ENCODE measurements at places on chromosomes 3 and 15. TPM values are rescaled to one million over a fixed set of nuclear protein-coding genes. Genes with fewer than 3 reads are reported as not detected.

Gene AP4E1
- total RNA-seq: 11.3 TPM

Gene NRG4
- 2.2 TPM for total RNA-seq

GRCh38 chr3:177251755-177252154, 54.5 kb upstream of the TBL1XR1 start:
- no peaks in the 10 kb centered on the region for H3K27me3 ChIP-seq
- no peaks in the 10 kb centered on the region for H3K4me1 ChIP-seq
- H3K36me3 ChIP-seq: no peaks in the 10 kb centered on the region

Gene TEX55
- not detected for total RNA-seq

DNA sequence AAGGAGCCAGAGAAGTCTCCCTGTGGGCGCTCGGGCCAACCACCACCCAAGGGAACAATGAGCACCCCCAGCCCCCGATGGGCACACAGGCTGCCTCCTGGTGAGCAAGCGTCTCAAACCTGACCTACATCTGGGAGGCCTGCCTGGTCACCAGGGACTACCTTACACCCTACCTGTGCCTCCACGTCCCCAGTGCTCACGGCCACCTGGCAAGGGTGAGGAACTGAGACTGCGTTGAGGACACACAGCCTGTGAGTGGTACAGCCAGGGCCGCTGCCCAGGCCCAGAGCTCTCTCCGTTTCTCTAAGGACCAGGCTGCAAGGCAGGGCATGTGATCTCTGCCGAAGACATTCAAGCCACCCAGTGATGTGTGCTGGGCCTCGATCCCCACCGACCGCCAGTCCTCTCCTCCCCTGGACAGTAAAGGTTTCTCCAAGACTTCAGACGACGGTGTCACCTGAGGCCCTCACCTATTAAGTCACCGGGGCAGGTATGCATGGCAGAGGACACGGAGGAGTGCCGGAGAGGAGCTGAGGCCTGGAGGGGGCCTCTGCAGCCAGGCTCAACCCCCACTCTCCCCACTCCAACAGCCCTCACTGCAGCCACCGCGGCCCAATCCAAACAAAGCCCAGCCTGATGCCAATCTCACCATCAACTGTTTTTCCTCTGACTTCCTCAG, 2.8 kb downstream of the GOLGA8A start:
- peaks cover 15% of the 10 kb centered on the region for H3K4me1 ChIP-seq
- H3K27ac ChIP-seq: no peak overlapping the region
- H3K4me3 ChIP-seq: no peak overlapping the region
- no peaks in the 10 kb centered on the region for H3K36me3 ChIP-seq

GRCh38 chr15:90647326-90647725, 69.8 kb upstream of the BLM start:
- DNase-seq: no peak
- H3K4me1 ChIP-seq: peaks cover 25% of the 10 kb centered on the region
- H3K27me3 ChIP-seq: no peaks in the 10 kb centered on the region
- no peak overlapping the region for H3K4me3 ChIP-seq

Gene CCR8
- not detected for total RNA-seq

GRCh38 chr3:120324190-120324589, 25.0 kb downstream of the LRRC58 start:
- H3K4me1 ChIP-seq: no peaks in the 10 kb centered on the region
- no peaks in the 10 kb centered on the region for H3K27me3 ChIP-seq
- peaks cover 36% of the 10 kb centered on the region for H3K36me3 ChIP-seq
- H3K4me3 ChIP-seq: no peak overlapping the region
- no peak for DNase-seq

Gene ASB14
- total RNA-seq: 0.50 TPM

Gene LMOD3
- 0.12 TPM for total RNA-seq

GRCh38 chr3:112974178-112974517, 755 bp downstream of the CD200R1 start:
- peak overlapping the region; percentile 28 for H3K4me3 ChIP-seq
- no peaks in the 10 kb centered on the region for H3K36me3 ChIP-seq
- peaks cover 17% of the 10 kb centered on the region for H3K4me1 ChIP-seq
- no peak overlapping the region for H3K27ac ChIP-seq

GRCh38 chr15:56233549-56233948, 10.1 kb downstream of the RFX7 start:
- no peak overlapping the region for H3K4me3 ChIP-seq
- peaks cover 8% of the 10 kb centered on the region for H3K4me1 ChIP-seq
- H3K27ac ChIP-seq: no peak overlapping the region
- no peaks in the 10 kb centered on the region for H3K36me3 ChIP-seq
- no peaks in the 10 kb centered on the region for H3K27me3 ChIP-seq

Gene TRH
- not detected for total RNA-seq

Gene CCR1
- total RNA-seq: 47.4 TPM

GRCh38 chr3:156816091-156816793, 9.9 kb upstream of the LEKR1 start:
- peaks cover 32% of the 10 kb centered on the region for H3K4me1 ChIP-seq
- H3K36me3 ChIP-seq: no peaks in the 10 kb centered on the region
- no peaks in the 10 kb centered on the region for H3K27me3 ChIP-seq
- H3K27ac ChIP-seq: peak overlapping the region; percentile 91

Gene FBXO45
- total RNA-seq: 7.3 TPM

- H3K4me1 ChIP-seq: no peaks in the 10 kb centered on the region
- H3K36me3 ChIP-seq: peaks cover 1% of the 10 kb centered on the region
- no peak for DNase-seq
- no peak overlapping the region for H3K4me3 ChIP-seq
Measured at GRCh38 chr3:49181351-49181750, 10.0 kb downstream of the KLHDC8B start.

Gene SLC28A2
- total RNA-seq: 0.21 TPM

DNA sequence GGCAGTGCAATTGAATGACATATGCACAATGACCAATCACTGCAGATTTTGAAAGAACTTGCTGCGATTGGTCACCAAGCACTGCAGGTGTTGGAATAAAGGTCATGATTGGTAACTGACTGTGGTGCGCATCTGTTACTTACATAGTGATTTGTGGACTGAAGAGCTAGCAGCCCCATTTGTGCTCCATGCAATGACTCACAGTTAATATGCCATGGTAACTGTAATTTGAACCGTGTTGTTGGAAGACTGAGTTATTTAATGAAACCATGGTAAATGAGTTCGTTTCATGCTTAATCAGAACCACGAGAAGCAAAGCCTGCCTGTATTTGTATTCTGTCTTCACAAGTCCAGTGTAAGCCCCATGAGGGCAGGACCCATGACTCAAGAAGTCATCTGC, 220.5 kb downstream of the TJP1 start:
- H3K4me1 ChIP-seq: no peaks in the 10 kb centered on the region
- H3K27ac ChIP-seq: no peak overlapping the region
- no peaks in the 10 kb centered on the region for H3K36me3 ChIP-seq

DNA sequence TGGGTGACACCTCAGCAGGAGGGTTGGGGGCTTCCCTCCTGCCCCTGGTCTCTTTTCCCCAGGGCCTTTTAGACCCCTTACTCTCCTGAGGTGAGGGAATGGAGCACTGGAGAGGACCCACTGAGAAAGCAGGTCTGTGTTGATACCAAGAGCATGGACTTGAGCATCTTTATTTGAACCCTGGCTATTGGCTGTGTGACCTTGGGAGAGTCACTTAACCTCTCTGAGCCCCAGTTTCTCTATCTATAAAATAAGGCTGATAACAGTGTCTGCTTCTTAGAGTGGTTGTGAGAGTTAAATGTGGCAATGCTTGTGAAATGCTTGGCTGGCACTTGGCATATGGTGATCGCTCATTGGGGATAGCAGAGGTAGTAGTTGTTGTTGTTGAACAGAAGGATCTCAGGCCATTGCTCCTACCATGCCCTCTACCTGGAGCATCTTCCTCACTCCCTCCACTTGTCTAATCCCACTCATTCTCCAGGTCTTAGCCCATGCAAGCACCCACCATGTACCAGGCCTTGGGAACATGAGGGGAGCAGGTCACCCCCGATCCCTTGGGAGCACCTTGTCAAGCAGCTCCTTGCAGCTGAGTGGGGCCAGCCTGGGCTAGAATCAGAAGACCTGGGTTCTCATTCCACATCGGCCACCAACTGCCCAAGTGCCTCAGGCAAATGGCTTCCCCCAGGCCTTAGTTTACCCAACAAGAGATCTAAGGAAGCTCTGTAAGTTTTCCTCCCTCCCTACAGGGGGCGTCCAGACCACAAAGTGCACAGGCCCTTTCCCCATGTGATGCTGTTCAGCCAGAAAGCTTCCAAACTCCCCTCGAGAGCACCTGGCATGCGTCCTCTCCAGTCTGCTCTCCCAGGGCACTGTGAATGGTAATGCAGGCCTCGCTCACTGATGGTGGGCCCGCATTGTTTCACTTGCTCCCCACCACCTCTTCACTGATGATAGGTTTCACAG, 96.7 kb downstream of the LSM3 start:
- no peak for DNase-seq
- no peaks in the 10 kb centered on the region for H3K4me1 ChIP-seq
- peaks cover 4% of the 10 kb centered on the region for H3K27me3 ChIP-seq
- H3K27ac ChIP-seq: no peak overlapping the region
- H3K36me3 ChIP-seq: no peaks in the 10 kb centered on the region
- no peak overlapping the region for H3K4me3 ChIP-seq

GRCh38 chr3:159776779-159777178, 211.9 kb upstream of the IL12A start:
- no peak overlapping the region for H3K4me3 ChIP-seq
- no peaks in the 10 kb centered on the region for H3K36me3 ChIP-seq
- DNase-seq: no peak
- H3K27ac ChIP-seq: no peak overlapping the region

- H3K27me3 ChIP-seq: no peaks in the 10 kb centered on the region
- H3K27ac ChIP-seq: no peak overlapping the region
- H3K36me3 ChIP-seq: no peaks in the 10 kb centered on the region
- no peak for DNase-seq
- no peak overlapping the region for H3K4me3 ChIP-seq
Measured at GRCh38 chr15:74203914-74204431, 1.4 kb upstream of the STRA6 start.

GRCh38 chr15:67509918-67510317, 11.0 kb upstream of the C15orf61 start:
- no peak overlapping the region for H3K4me3 ChIP-seq
- no peak overlapping the region for H3K27ac ChIP-seq
- peaks cover 28% of the 10 kb centered on the region for H3K36me3 ChIP-seq
- H3K27me3 ChIP-seq: no peaks in the 10 kb centered on the region
- peaks cover 4% of the 10 kb centered on the region for H3K4me1 ChIP-seq

Gene ACOX2
- total RNA-seq: 20.2 TPM

- H3K4me3 ChIP-seq: no peak overlapping the region
- no peak for DNase-seq
- no peaks in the 10 kb centered on the region for H3K4me1 ChIP-seq
- H3K27ac ChIP-seq: no peak overlapping the region
Measured at GRCh38 chr15:53133255-53133850, 343.2 kb upstream of the ONECUT1 start.

Gene MITF
- total RNA-seq: 45.1 TPM

Gene NTRK3
- total RNA-seq: 3.5 TPM

DNA sequence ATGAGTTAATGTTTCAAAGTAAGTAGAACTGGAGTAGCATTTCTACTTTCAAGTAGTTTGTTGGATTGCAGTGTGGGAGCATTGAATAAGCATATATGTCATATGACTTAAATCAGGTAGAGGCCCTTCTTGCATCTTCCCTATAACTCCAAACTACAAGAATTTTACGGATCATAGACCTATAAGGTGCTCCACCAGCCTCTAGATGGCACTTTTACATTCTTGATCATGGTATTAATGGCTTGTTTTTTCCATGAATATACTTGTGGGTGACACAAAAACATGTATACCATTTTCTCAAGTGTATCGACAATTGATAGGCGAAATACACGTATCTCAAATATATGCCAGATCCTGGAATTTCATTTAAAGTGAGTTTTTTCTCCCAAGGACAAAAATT, 311.1 kb downstream of the ZPLD1 start:
- no peak for DNase-seq
- no peaks in the 10 kb centered on the region for H3K4me1 ChIP-seq
- H3K27ac ChIP-seq: no peak overlapping the region
- no peak overlapping the region for H3K4me3 ChIP-seq

- H3K27ac ChIP-seq: no peak overlapping the region
- peaks cover 72% of the 10 kb centered on the region for H3K36me3 ChIP-seq
- no peaks in the 10 kb centered on the region for H3K4me1 ChIP-seq
- no peaks in the 10 kb centered on the region for H3K27me3 ChIP-seq
Measured at GRCh38 chr3:28322464-28322863, 26.1 kb upstream of the ZCWPW2 start.

Gene SLC22A13
- 0.32 TPM for total RNA-seq

Gene TMEM158
- 0.80 TPM for total RNA-seq

GRCh38 chr3:69659180-69659910, 79.9 kb upstream of the MITF start:
- peaks cover 7% of the 10 kb centered on the region for H3K4me1 ChIP-seq
- no peaks in the 10 kb centered on the region for H3K36me3 ChIP-seq
- DNase-seq: no peak
- H3K27ac ChIP-seq: no peak overlapping the region
- no peak overlapping the region for H3K4me3 ChIP-seq

- H3K36me3 ChIP-seq: no peaks in the 10 kb centered on the region
- H3K27ac ChIP-seq: no peak overlapping the region
- no peaks in the 10 kb centered on the region for H3K4me1 ChIP-seq
Measured at GRCh38 chr3:113088616-113089015, 97.8 kb downstream of the GTPBP8 start.

Gene ZBED2
- 8.2 TPM for total RNA-seq

- peak overlapping the region; percentile 21 for H3K27ac ChIP-seq
- DNase-seq: peak; percentile 72
- H3K4me1 ChIP-seq: peaks cover 15% of the 10 kb centered on the region
- no peaks in the 10 kb centered on the region for H3K36me3 ChIP-seq
- no peaks in the 10 kb centered on the region for H3K27me3 ChIP-seq
Measured at GRCh38 chr15:41603941-41604911, 45.2 kb downstream of the TYRO3 start.

Gene SKOR1
- 0.41 TPM for total RNA-seq

- H3K36me3 ChIP-seq: no peaks in the 10 kb centered on the region
- H3K4me3 ChIP-seq: no peak overlapping the region
- H3K4me1 ChIP-seq: no peaks in the 10 kb centered on the region
- H3K27me3 ChIP-seq: no peaks in the 10 kb centered on the region
Measured at GRCh38 chr3:193959861-193960260, 176.1 kb upstream of the HES1 start.

Gene ARHGEF26
- 50.9 TPM for total RNA-seq

DNA sequence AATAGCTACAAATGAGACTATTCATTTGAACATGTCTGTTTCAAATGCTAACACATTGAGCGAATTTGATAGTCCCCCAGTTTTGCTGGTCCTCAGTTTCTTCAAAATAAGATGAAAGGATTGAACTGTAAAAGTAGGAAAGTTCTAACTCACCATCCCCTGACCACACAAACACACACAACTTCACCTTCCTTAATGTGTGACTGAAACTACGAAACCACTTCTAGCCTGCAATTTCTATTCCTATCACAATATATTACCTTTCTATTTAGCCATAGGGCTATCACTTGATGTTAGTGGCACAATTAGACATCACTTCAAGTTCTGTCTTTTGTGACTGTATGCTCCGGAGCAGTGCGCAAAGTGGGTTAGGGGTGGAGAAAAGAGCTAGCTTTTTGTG, 14.9 kb downstream of the BTLA start:
- DNase-seq: no peak
- H3K27ac ChIP-seq: no peak overlapping the region
- H3K36me3 ChIP-seq: no peaks in the 10 kb centered on the region
- H3K27me3 ChIP-seq: no peaks in the 10 kb centered on the region
- no peaks in the 10 kb centered on the region for H3K4me1 ChIP-seq

Data from lower lobe of right lung (tissue), 2 donors.